Spinal cord (tissue), 10 donors: ENCODE measurements at places on chromosomes 2 and 18. TPM values are rescaled to one million over a fixed set of nuclear protein-coding genes. Genes with fewer than 3 reads are reported as not detected.

- H3K36me3 ChIP-seq, result no peaks in the 10 kb centered on the region
- H3K4me3 ChIP-seq, result no peak overlapping the region
- no peak for DNase-seq
- H3K27me3 ChIP-seq, result no peaks in the 10 kb centered on the region
- no peak overlapping the region for H3K27ac ChIP-seq
Observed at GRCh38 chr2:138107288-138107687, 143.0 kb downstream of the HNMT start.

Gene RAX
- 0.22 TPM for total RNA-seq

Gene SLC30A3
- total RNA-seq, result 5.5 TPM

DNA sequence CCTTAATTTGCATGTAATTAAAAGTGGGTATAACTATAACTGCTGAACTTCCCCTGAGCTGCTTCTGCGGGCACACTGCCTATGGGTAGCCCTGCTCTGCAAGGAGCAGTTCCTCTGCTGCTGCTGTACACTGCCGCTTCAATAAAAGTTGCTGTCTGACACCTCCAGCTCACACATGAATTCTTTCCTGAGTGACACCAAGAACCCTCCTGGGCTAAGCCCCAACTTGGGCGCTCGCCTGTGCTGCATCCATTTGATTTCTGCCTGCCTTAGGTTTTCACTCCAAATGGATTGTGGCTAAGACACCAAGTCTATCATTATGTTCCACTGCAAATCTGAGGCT is 215.7 kb downstream of the ANAPC1 start:
- no peaks in the 10 kb centered on the region for H3K36me3 ChIP-seq
- no peaks in the 10 kb centered on the region for H3K4me1 ChIP-seq
- H3K27ac ChIP-seq, result no peak overlapping the region

DNA sequence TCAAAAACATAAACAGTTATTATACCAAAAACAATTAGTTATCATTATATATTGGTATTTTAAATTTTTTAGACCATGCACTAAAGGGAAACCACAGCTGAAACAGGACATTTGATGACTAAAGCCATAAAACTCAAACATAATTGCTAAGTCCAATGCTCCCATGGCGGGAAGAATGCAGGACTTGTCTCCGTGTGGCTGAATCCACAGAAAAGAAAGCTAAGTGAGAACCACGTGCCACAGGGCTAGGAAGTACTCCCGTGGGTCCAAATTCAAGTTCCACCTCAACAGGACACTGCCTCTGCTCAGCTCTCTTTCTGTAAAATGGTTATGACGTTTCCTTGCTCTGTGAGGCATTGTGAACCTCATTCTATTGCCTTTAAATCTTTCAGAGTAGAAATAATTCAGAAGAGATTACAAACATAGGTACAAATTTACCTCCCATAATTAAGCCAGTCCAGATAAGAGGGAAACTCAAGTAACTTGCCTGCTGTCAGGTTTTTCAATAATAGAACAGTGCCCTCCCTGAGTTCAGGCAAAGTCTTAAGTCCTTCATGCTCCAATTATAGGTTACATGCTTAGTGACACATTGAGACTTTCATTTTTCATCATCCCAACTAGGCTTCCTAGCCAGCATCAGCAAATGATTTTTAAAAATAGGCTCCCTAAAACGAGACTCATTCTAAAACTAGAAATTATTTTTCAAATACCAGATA is 36.7 kb downstream of the FTCDNL1 start:
- H3K27ac ChIP-seq, result no peak overlapping the region
- no peak overlapping the region for H3K4me3 ChIP-seq
- H3K36me3 ChIP-seq, result no peaks in the 10 kb centered on the region

Gene PROKR1
- 5.8 TPM for total RNA-seq

DNA sequence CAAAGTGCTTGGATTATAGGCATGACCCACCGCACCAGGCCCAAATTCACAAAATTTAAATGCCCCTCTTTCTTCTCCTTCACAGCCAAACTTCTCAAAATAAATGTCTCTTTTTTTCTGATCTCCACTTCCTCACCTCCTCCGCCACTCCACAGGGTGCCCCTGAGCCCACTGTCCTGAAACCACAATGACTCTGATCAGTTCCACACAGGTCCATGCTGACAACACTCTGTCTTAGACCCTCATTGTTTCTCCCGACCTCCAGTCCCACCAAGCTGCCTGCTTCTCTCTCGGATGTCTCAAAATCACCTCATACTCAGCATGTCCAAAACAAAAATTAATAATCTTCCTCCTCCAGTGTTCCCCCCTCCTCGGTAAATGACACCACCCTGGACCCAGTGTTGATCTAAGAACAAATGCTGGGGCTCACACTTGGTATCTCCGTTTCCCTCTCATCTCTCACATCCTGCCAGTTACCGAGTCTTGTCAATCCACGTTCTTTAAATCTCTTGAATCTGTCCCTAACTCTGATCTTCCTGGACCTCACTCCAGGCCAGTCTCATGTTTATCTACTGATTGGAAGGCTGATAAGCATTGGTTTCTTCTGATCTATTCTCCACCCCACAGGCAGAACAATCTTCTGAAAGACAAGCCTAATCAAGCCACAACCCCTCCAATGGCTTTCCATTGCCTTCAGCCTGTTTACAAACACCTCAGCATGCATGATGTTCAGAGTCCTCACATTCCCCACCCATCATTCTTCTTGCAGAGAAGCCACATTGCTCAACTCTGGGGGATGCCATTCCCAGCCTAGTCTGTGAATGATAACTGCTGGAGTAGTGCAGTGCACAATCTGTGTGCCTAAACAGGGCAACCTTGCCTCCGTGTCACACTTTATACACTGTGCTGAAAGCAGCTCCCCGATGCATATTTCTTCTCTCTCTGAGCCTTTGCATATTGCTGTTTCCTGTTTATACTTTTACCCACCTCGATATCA is 12.4 kb upstream of the ANKRD44 start:
- H3K4me1 ChIP-seq, result no peaks in the 10 kb centered on the region
- no peaks in the 10 kb centered on the region for H3K36me3 ChIP-seq
- H3K27ac ChIP-seq, result no peak overlapping the region
- no peak overlapping the region for H3K4me3 ChIP-seq

- H3K27ac ChIP-seq, result peak within 1 kb of the TSS; percentile 82
- H3K4me1 ChIP-seq, result peaks cover 5% of the 10 kb centered on the region
- H3K27me3 ChIP-seq, result peaks cover 2% of the 10 kb centered on the region
- H3K4me3 ChIP-seq, result peak within 1 kb of the TSS; percentile 79
- peak; percentile 89 for DNase-seq
Observed at GRCh38 chr2:142131010-142131669, at the start of gene LRP1B. Gene LRP1B (minus strand): TSS chr2:142131016. CDS start chr2:142130729, 287 bp downstream.

DNA sequence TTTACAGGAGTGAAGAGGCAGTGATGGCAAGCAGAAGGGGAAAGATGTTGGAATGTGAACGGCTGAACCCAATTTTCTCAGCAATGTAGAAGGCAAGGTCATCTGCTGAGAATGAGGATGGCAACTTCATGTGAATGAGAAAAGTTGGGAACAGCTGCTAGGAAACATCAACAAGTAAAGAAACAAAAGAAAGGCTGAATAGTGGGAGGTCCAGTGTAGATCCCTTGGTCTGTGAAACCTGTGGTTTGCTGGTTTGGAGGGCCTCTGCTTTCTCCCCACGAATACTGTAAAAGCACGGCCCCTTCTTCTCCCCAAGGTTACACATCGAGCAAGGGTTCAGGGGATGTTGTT is 27.4 kb downstream of the MARCHF4 start:
- H3K4me3 ChIP-seq, result no peak overlapping the region
- H3K36me3 ChIP-seq, result no peaks in the 10 kb centered on the region
- no peaks in the 10 kb centered on the region for H3K27me3 ChIP-seq
- no peak overlapping the region for H3K27ac ChIP-seq

GRCh38 chr2:238130111-238130695 is 8.3 kb upstream of the KLHL30 start:
- peaks cover 11% of the 10 kb centered on the region for H3K4me1 ChIP-seq
- no peak overlapping the region for H3K27ac ChIP-seq
- H3K27me3 ChIP-seq, result no peaks in the 10 kb centered on the region
- no peak for DNase-seq
- peaks cover 3% of the 10 kb centered on the region for H3K36me3 ChIP-seq
- H3K4me3 ChIP-seq, result no peak overlapping the region

Gene INPP4A
- total RNA-seq, result 31.2 TPM

Gene HOXD3
- total RNA-seq, result 7.3 TPM

DNA sequence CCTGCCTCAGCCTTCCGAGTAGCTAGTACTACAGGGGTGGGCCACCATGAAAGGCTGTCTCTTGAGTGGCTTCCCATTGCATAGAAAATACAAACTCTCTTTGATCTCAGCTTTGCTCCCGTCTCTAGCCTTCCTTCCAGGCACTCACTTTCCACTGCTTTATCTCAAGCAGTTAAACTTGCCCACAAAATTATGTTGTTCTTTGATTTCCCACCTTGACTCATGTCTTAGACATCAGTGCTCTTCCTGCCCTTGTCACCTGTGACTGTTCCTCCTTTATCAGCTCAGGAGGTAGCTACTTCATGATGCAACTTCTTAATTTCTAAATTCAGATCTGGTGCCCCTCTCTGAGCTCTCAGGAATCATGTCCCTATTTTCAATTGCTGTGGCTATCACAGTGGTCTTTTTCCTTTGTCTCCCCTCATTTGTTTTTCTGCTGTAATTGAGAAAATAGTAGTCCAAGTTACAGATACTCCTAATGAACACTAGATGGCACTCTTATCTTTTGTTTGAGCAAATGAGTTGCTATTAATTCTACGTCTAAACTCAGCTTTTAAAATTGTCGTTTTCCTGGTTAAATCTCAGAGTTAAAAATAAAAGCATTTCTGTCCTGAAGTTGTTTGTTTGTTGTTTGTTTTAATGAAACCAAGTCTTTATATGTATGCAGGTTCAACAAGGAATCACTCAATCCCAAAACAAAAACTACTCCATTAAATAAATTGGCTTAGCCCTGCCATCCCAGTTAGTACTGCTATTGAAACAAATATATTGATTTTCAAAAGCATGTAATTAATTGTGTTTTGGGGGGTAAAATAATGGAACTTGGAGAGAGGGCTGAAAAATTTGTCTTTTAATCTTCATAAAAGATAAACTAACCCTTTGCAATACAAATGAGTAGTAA is 46.9 kb upstream of the GREB1L start:
- H3K36me3 ChIP-seq, result no peaks in the 10 kb centered on the region
- DNase-seq, result peak; percentile 38
- no peak overlapping the region for H3K27ac ChIP-seq
- no peak overlapping the region for H3K4me3 ChIP-seq
- no peaks in the 10 kb centered on the region for H3K27me3 ChIP-seq
- H3K4me1 ChIP-seq, result no peaks in the 10 kb centered on the region

GRCh38 chr2:86336675-86337243 is 667 bp downstream of the REEP1 start:
- no peak overlapping the region for H3K27ac ChIP-seq
- DNase-seq, result no peak
- no peaks in the 10 kb centered on the region for H3K36me3 ChIP-seq
- H3K4me1 ChIP-seq, result peaks cover 21% of the 10 kb centered on the region
- H3K4me3 ChIP-seq, result peak overlapping the region; percentile 64

Gene RSAD2
- 13.9 TPM for total RNA-seq

Gene TTR
- not detected for total RNA-seq

Gene FOXI3
- total RNA-seq, result 0.10 TPM

DNA sequence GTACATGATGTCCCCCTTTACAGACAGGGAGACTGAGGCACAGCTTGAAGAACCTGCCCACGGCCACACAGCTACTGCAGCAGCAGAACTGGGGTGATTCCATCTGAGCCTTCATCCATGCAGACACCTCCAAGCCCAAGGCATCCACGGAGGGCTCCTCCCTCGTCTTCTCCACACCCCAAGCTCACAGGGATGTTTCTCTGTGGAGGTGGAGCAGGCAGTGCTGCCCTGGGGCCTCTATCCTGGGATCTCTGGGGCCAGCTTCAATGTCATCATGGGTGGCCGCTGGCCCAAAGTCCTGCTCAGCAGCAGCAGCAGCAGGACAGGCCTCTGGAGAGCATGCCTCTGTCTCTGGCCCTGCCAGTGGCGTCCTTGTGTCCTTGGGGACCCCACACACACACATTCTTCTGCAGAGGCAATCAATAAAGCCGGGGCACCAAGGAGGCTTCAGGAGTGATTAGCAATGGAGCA is 31.2 kb downstream of the ADI1 start:
- H3K27me3 ChIP-seq, result no peaks in the 10 kb centered on the region
- H3K36me3 ChIP-seq, result peaks cover 47% of the 10 kb centered on the region
- no peak for DNase-seq
- H3K27ac ChIP-seq, result no peak overlapping the region
- no peak overlapping the region for H3K4me3 ChIP-seq
- peaks cover 44% of the 10 kb centered on the region for H3K4me1 ChIP-seq

DNA sequence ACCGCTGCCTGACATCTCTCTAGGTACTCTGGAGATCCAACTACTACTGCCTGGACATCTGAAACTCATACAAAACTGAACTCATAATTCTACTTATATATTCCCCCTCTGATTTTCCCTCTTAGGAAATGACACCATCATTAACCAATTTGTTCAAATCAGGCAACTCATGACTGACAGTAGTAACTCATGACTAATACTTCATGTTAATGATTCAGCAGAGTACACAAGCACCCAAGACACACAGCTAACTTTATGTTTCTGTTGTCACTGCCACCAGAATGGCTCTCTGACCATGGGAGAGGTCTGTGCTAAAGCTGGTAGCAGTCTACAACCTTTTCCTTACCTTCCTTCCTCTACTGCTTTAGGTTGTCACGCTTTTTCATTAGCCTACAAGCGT is 91.1 kb downstream of the ITSN2 start:
- no peak overlapping the region for H3K27ac ChIP-seq
- no peaks in the 10 kb centered on the region for H3K27me3 ChIP-seq
- no peak overlapping the region for H3K4me3 ChIP-seq
- peaks cover 12% of the 10 kb centered on the region for H3K36me3 ChIP-seq

Gene SLC9A4
- total RNA-seq, result 0.06 TPM

DNA sequence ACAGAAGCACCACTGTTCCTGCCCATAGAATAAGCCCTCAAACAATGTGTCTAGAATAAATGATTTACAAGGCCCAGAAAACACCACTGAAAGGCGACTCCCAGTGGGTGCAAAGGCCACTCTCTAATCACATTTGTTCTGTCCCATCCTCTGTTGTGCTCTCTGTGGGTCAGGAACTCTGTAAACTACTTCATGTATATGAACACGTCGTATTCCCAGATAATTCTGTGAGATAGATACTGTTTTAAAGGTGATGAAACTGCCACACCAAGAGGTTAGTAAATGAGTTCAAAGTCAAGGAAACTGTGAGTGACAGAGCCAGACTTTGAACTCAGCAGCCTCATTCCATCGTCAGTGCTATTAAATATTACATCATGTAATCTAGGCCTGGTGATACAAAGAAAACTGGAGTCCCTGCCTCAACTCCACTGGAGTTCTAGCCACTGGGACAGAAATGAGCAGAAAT is 269.7 kb upstream of the DCC start:
- H3K36me3 ChIP-seq, result no peaks in the 10 kb centered on the region
- no peaks in the 10 kb centered on the region for H3K4me1 ChIP-seq
- no peaks in the 10 kb centered on the region for H3K27me3 ChIP-seq
- DNase-seq, result no peak
- no peak overlapping the region for H3K4me3 ChIP-seq

GRCh38 chr2:190343536-190344275 is at the start of gene INPP1:
Gene INPP1 (plus strand): TSS chr2:190343589. CDS start chr2:190360103, 16,514 bp downstream.
- peak within 1 kb of the TSS; percentile 71 for H3K27ac ChIP-seq
- peaks cover 8% of the 10 kb centered on the region for H3K4me1 ChIP-seq
- no peaks in the 10 kb centered on the region for H3K27me3 ChIP-seq
- DNase-seq, result peak; percentile 79
- H3K4me3 ChIP-seq, result peak within 1 kb of the TSS; percentile 72
